Fibroblast of skin of scalp (primary cell): ENCODE measurements at places on chromosomes 16 and 17.

- DNase-seq: no peak
Observed at GRCh38 chr16:12750554-12750918, 53.2 kb downstream of the CPPED1 start.

DNA sequence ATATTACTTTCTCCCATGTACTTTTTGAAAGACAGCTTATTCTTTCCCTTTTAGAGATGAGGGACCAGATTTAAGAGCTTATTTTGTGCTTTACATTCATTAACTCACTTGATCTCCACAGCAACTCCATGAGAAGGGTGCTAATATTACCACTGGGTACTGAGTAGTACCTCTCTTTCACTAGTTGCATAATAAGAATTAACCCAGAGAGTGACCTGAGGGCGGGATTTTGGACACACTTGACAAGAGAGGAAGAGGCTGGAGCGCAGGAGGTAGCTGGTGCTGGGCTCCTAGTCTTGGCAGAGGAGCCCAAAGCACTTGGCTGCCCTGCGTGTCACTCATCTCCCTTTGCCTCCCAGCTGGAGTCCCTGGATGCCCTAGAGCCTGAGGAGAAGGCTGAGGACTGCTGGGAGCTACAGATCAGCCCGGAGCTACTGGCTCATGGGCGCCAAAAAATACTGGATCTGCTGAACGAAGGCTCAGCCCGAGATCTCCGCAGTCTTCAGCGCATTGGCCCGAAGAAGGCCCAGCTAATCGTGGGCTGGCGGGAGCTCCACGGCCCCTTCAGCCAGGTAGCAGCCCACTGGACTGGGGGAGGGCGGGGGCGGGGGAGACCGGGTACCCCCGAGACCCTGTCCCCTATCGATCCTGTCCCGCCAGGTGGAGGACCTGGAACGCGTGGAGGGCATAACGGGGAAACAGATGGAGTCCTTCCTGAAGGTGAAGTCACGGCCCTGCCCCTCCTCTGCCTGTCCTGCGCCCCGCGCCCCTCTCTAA, 1.7 kb upstream of the MAZ start:
- no peak for DNase-seq

DNA sequence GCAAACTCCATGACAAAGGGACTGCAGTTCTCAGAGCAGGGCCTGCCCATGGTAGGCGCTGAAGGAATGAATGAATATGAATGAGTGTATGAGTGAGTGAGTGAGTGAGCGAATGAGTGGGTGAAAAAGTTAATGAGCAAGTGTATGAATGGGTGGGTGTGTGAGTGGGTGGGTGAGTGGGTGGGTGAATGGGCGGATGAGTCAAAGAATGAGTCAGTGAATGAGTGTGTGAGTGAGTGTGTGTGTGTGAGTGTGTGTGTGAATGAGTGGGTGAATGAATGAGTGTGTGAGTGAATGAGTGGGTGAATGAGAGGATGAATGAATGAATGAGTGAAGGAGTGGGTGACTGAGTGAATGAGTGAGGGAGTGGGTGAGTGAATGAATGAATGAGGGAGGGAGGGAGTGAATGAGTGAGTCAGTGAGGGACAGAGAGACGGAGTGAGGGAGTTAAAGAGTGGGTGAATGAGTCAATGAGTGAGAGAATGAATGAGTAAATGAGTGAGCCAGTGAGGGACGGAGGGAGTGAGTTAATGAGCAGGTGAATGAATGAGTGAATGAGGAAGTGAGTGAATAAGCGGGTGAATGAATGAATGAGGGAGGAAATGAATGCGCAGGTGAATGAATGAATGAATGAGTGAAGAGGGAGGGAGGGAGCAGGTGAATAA, 11.1 kb upstream of the CHMP6 start:
- peak; percentile 18 for DNase-seq

GRCh38 chr16:85570735-85571562, 42.2 kb upstream of the GSE1 start:
- no peak for DNase-seq

DNA sequence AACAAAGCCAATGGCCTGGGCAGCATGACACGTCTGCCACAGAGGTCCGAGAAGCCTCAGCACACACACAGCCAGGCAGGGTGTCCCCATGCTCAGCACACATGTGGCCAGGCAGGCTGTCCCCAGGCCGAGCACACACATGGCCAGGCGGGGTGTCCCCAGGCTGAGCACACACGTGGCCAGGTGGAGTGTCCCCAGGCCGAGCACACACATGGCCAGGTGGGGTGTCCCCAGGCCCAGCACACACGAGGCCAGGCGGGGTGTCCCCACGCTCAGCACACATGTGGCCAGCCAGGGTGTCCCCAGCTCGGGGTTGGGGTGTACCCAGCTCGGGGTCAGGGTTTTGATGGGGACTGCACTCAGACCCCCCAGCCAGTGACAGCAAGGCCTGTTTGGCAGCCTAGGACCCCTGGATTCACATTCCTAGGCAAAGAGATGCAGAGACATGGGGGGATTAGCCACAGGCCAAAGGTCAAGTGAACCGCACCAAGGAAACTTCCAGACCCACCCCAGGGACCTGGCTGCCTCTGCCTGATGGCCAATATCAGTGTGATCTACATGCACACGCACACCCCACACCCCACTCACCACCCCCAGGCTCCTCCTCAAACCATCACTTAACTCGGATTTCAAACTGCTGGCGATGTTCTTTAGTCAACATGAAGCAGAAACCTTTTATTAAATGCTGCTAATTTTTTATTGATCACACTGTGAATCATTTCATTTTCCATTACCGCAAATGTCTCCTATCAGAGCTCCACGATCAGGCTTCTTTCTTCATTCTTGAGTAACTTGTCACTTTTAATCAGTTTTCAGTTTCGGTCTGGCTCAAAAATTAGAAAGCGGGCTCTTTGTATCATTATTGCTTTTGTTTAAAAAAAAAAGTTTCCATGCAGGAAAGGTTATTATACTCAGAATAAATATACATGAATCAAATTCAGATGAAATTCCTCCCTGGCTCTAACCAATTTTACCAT, 111.4 kb downstream of the ZNF423 start:
- no peak for DNase-seq

- no peak for DNase-seq
Observed at GRCh38 chr17:27986805-27987684, 55.4 kb upstream of the NLK start.

DNA sequence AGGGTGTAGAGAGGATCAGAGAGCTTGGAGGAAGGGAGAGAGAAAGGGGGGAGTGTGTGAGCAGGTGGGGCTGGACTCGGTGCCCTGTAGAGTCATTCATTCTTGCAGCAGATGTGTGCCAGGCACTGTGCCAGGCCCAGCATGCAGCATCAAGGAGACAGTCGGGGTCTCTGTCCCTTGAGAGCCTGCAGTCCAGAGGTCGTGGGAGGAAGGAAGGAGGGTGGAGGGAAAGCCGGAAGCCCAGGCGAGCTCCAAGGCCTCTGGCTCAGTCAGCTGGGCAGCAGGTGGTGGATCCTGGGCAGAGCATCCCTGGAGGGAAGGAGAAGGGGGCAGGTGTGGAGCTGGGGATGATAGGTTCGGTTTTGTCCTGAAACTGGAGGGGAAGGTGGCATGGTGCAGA, 27.5 kb downstream of the EPN2 start:
- DNase-seq: no peak

DNA sequence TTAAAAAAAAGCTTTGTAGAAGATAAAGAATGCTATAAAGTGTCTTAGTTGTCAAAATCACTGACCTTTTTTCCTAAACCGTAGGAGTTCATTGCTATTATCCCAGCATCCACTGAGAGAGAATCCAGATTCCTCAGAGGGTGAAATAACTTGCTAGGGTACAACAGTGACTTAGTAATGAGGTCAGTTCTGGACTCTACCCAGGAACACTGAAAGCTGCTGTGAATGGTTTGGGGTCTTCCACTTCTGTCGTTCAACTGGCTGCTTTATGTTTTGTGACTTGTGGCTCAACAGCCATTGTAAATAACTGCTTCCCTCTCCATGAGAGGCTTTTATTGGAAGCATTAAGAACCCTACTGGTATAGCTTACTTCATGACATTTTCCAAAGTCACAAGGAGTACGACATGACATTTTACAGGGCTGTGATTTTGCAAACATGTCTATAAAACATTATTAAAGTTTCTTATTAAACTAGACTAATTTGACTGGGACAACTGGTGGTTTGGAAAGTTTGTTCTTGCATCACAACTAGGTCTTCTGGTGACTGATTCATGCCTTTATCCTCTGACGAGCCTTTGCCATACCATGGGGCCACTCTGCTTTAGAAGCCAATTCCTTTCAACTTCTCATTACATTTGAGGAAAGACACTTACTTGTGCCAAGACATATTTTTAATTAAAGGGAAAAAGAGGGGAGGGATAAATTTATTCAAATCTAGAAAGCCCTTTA, 92.2 kb upstream of the CDH11 start:
- DNase-seq: peak; percentile 16

GRCh38 chr16:50520451-50521245, 27.5 kb upstream of the NKD1 start:
- DNase-seq: no peak

GRCh38 chr16:87550495-87550961, 51.8 kb upstream of the JPH3 start:
- no peak for DNase-seq

GRCh38 chr16:66167564-66168291, 198.8 kb upstream of the CDH5 start:
- DNase-seq: peak; percentile 51

- no peak for DNase-seq
Observed at GRCh38 chr17:20235747-20236146, 226.6 kb downstream of the SPECC1 start.

DNA sequence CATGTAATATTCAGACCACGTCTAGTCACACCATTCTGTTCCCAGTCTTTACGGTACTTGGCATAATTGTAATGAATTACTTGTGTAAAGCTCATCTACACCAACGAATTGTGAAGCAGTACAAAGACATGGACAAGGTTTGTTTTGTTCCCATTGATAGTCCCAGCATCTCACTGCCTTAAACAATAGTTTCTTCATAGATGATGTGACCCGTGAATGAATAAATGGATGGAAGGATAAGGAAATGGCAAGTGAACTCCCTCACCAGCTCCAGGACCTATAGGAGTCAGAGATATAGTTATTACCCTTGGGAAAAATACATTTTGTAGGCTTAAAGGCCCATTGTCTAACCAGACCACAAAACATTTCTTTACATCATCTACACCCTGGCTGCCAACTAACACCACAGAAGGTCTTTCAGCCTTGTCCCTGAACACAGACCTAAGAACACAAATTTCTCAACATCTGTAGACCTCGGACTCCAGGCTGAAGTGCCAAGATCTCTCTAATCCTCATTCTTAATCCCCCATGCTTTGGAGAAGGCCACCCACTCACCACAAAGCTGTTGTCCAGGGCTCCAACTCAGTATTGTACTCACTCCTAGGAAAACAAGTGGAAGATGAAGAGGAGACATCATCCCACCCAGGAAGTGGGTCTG, 38.2 kb downstream of the MAF start:
- DNase-seq: no peak

DNA sequence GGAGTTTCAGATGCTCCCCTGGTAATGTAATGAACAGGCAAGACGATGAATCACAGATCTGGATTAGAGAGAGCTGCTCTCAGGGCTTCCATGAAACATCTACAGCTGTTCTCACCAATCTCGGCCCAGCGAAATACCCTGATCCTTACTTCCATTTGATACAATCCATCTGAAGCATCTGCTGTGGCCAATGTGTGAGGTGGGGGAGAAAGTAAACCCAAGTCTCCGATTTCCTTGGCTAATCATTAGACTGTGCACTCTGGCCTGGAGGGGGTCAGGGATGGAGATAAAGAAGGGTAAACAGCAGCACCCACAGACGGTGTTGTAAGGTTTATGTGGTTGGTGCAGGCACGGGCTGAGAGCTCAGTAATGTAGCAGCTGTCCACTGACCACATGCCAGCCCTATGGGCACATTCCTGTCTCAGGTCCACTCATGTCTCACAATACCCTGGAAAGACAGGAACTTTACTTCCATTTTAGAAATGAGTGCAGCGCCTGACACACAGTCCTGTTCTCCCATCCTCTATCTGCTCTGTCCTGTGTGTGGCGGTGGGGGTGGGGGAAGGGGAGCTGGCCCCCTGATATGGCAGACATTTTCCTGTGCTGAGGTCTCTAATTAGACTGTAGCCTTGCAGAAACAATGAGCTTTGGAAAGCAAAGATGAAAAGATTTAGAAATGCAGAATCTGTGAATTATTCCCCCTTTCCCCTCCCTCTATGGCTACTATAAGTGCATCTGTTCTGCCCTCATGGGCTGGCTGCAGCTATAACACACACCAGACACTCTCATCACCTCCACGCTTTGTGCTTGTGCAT, 48.3 kb upstream of the ERN1 start:
- DNase-seq: no peak

- peak; percentile 96 for DNase-seq
Observed at GRCh38 chr17:76872221-76872873, 4.1 kb downstream of the MGAT5B start.

GRCh38 chr17:78986048-78986648, 6.4 kb upstream of the LGALS3BP start:
- peak; percentile 27 for DNase-seq

DNA sequence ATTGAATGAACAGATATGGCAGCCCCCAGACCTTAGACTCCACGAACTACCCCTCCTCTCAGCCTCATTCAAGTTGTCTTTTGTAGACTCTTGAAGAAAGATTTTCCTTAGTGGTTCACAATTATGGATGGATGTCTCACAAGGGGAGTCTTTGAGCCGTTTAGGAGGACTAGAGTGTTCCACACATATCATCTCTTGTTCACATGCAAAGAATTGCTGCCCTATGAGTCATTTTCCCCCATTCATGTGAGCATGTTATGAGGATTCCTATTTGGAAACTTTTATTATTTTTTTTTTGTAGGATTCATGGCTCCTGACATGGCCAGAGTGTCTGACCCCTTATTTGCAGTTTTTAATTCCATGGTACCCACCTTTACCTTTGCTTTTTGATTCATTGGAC, 237.1 kb downstream of the SHISA9 start:
- no peak for DNase-seq

DNA sequence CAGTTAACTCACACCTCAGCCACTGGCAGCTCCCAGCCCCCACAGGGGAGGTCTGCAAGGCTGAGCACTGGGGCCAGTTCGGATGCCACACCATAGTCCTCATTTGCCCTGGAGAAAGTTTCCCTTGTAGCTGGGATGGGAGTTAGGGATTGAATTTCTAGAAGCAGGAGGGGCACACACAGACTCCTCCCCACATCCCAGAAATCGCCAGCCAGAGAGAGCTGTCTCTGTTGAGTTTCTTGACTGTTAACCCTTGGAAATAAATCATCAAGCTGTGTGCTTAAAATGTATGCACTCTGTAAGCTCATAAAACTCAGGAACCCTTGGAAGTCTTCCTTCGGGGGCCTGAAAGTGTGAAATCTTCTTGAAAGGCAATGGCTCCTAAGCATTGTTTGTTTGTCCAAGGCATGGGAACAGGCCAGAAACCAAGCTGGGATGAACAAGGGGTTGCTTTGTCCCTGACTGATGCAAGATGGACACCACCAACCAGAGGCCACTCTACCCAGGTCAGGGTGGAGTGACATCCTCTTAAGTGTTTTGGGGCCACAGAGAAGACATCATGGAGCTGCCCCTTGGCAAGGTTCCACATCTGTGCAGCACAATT, 394 bp upstream of the PRM3 start:
- no peak for DNase-seq
